ENCODE measurements at places on chromosomes 3 and 15.

- DNase-seq: peak; percentile 60
These were observed 156.2 kb downstream of the FGF12 start for GRCh38 chr3:192570821-192571791.

DNA sequence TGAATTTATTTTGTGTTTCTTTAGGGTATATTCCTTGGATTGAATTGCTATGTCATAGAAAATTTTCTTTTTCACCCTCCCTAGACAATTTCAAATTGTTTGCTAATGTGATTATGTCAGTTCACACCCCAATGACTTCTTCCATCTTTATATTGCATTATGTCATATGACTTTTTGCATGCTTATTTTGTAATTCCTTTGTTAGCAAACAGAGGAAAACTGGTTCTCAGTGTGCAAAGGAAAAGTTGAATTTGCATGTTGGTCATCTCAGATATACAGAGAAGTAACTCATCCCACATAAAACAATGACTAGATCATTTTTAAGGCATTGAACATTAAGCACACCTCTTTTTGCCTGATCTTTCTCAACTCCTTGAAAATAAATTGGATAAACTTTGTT lies 3.3 kb upstream of the RNF13 start:
- DNase-seq: no peak

- DNase-seq: no peak
These were observed 3.3 kb downstream of the RPL15 start for GRCh38 chr3:23920151-23920655.

DNA sequence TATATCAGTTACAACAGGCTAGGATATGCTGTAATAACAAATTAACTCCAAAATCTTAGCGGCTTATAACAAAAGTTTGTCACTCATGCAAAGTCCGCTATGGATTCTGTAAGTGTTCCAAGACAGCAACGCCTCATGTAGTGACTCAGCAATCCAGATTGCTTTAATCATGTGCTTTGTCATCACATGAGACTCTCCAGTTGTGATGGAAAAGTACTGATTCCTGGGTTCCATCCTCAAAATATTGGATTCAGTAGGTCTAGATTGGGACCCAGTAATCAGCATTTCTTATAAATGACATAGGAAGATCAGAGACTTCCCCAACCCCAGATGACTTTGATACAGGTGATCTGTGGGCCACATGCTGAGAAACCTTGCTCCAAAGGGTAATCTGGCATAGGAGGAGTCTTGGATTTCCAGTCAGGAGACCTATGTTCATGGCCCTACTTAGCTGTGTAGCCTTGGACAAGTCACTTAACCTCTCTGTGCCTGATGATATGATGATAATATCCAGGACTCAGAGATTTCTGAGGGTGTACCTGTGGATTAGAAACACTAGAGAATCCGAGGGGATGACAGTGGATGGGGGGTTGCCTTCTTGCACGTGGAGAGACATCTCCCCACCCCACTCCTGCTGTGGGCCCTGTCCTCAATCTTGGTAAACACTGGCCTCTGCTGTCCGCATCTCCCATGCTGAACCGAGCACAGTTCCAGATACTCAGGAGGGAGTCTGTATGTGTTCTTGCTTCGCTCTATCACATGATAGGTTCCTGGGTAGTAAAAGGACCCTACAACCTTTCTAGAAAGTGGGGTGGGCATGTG lies 65.5 kb downstream of the CORO2B start:
- DNase-seq: peak; percentile 82

- DNase-seq: no peak
These were observed 21.1 kb downstream of the OXNAD1 start for GRCh38 chr3:16286161-16286560.

DNA sequence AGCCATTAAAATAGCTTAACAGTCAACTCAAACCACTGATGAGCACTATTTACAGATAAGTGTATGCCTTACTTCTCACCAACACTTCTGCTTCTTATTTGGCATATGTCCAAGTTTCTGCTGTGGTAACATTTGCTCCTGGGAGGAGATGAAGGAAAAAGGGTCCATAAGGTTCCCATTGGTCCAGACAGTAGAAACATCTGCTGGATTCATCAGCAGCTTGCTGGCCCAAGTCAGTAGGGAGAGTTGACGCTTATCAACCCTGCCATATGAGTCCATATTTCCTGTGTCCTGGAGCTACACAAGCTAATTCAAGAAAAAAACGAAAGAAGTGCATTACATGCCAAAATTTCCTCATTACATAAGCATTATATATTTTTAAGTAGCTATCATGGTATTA lies 824.5 kb downstream of the CADM2 start:
- no peak for DNase-seq

GRCh38 chr3:107679921-107680320 lies 157.2 kb downstream of the BBX start:
- DNase-seq: no peak

DNA sequence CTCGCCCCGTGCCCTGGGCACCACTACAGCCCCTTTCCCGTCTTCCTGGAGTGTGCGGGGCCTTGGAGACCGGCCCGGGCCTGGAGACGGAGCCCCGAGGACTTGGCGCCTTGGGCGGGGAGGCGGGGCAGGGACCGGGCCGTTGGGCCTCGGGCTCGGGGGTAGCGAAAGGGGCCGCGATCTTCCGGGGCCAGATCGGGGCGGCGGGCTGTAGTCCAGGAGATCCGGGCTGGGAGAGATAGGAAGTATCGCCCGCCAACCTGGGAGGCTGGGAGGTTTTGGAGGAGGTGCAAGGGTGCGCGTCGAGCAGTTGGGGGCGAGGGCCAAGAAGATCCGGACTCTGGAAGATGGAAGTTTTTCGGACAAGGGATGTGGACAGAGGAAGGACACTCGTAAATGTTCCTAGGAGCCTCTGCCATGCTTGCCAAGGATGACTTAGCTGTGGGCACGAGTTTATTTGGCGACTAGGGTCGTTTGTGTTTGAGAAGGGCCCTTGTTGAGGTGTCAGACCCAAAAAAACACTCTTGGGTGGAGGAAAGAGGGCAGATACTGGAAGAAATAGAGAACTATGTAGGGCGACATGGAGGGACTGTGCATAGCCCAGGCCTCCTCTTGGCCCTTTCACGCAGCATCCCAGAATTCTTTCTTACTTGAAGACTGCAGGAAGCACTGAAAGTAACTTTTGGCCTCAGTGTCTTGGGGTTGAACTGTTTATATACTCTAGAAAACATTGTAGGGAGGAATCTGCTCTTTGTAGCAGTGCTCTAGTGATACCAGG lies 712 bp downstream of the RTF1 start:
- peak; percentile 53 for DNase-seq

DNA sequence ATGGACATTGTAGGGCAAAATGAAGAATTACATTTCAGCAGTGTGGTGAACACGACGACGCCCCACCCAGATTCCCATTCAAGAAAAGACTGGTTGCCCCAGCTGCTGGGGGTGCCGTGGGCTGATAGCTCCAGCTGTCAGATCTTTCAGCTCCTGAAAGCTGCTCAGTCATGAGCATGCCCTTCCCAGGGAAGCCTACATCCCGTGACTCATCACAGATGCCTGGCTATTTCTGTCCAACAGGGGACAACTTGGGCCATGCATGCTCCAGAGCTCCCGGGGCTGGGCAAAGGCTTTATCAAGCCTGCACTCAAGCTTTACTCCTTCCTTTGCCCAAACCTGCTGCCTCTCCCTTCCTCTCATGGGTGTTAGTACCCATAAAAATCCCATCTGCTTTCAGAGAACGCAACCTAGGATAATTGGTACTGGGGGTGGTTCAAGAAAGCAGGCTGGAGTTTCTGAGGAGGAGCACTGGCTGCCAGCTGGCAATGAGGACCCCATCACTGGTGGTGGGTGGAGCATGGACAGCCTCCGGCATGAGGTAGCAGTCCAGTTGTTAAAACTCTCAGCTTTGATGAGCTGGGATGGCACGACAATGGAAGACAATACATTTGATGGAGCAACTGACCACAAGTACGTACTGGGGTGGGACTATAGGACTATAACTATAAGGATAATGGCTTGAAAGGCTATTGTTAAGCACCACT lies 16.4 kb upstream of the ST8SIA2 start:
- peak; percentile 3 for DNase-seq

GRCh38 chr3:194124193-194124592 lies 11.8 kb upstream of the HES1 start:
- DNase-seq: no peak

DNA sequence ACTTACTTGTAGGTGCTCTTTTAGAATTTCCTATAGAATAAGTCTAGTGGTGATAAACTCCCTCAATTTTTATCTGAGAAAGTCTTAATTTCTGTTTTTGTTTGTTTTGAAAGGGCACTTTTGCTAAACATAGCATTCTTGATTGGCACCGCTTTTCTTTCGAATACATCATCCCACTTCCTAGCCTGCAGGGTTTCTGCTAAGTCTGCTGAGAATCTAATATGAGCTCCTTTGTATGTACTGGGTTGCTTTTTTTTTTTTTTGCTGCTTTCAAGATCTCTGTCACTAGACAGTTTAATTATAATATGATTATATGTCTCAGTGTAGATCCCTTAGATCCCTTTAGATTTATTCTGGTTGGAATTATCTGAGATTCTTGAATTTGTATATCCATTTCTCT lies 21.5 kb downstream of the PFN2 start:
- no peak for DNase-seq
